NCI-H2081 (cell line): ENCODE measurements at places on chromosomes 7 and 10.

- no peak for DNase-seq
Observed at GRCh38 chr10:29610876-29611647, 23.7 kb downstream of the SVIL start.

- no peak for DNase-seq
Observed at GRCh38 chr7:42671627-42672026, 240.2 kb downstream of the C7orf25 start.

DNA sequence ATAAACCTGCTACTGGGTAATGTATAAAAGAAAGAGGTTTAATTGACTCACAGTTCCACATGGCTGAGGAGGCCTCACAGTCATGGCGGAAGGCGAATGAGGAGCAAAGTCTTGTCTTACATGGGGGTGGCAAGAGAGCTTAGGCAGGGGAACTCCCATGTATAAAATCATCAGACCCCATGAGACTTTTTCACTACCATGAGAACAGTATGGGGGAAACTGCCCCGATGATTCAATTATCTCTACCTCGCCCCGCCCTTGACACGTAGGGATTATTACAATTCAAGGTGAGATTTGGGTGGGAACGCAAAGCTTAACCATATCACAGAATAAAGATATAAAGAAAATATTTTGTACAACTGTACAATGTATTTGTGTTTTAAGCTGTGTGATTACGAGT lies 39.4 kb upstream of the PLCE1 start:
- DNase-seq = no peak

DNA sequence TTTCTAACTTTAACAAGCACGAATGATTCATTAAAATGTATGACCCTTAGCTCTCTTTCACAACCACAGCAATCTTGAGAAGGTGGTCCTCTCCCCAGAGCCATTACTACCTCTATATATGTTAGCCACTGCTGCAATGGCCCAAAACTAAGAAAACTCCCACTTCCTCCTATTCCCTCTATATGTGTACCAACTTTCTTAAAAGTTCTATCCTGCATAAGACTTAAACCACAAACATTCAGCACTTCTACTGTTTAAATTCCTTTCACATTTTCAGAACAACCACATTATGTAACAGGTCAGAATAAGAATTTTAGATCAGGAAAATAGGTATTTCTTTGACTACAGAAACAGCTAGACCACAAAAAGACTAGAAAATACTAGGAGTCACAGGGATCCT lies 36.2 kb downstream of the WASL start:
- no peak for DNase-seq

- no peak for DNase-seq
Observed at GRCh38 chr10:130570074-130570473, 433.9 kb downstream of the GLRX3 start.

DNA sequence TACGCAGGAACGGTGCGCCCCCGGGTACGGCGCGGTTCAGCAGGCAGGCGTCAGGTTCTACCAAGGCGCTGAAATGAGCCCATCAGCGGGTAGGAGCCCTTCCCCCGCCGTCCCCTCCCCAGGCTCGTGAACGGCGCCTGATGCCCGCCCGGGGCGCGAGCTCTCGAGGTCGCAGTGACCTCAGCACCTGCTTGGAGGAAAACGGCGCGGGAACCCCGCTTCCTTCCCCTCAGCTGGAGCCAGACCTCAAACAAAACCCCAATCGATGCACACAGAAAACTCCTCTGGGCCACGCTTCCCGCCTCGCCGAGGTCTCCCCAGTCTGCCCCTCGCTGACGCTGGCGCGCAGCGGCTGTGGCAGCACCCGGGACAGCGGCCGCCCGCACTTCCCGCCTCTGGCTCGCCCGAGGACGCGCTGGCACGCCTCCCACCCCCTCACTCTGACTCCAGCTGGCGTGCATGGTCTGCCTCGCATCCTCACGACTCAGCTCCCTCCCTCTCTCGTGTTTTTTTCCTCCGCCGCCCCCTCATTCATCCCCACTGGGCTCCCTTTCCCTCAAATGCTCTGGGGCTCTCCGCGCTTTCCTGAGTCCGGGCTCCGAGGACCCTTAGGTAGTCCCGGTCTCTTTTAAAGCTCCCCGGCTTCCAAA lies 514 bp upstream of the GAD2 start:
- peak; percentile 80 for DNase-seq

GRCh38 chr7:14424675-14425074 lies 435.2 kb upstream of the ETV1 start:
- no peak for DNase-seq

DNA sequence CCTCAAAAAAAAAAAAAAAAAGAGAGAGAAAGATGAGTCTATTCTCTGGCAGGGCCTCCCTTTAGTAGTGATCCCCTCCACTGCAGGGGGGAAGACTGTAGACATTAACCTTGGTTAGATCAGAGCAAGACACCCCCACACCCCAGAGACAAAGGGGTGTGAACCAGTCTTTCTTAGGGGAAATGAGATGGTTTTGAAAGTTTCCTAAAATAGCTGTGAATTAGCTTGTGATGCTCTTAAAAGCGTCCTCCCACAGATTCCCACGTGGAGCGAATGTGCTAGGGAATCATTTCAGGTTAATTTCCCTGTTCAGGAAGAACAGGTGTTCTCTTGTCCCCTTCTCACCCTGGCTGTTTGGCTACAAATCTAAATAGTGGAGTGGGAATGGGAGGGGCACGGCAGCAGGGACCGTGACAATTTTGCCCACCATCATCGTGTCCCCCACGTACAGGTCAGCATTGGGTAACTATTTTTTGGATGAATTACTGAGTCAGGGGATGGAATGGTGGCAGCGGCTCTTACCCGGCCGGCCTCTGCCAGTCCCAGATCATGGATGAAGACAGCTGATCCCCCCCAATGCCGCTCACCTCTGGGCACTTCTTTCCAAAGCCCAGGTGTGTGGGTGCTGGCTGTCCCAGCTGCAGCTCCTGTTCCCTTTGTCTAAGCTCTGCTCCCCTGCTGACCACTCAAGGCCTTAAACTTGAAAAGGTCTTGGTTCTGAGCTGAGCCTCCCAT lies 152.9 kb downstream of the CCDC3 start:
- no peak for DNase-seq

GRCh38 chr10:130957423-130957822 lies 354.1 kb downstream of the TCERG1L start:
- no peak for DNase-seq

GRCh38 chr10:88702848-88703597 lies 3.0 kb upstream of the LIPK start:
- DNase-seq = peak; percentile 79

DNA sequence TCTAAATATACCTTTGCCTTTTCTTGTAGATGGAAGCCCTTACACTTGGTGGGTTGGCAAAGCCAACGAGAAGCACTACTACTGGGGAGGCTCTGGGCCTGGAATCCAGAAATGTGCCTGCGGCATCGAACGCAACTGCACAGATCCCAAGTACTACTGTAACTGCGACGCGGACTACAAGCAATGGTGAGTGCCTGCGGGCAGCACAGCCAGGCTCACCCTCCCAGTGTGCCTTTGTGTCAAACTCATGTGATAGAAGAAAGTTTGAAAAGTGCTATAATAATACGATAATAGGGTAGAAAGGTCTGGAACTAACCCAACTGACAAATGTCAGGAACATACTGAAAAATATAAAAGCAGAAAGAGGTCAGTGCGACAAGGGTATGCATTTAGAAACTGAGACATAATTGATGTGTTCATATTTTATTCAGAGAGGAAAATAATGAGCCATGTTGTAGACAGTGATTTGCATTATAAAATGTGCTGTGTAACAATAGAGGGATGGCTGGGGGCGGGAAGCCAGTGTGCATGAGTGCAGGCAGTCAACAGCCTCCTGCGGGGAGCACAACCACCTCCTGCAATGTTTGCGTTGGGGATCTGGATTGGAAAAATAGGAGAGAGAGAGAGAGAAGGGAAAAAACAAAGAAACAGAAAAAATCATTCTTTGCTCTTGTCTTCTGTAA lies 686.9 kb upstream of the C7orf33 start:
- DNase-seq = peak; percentile 72

DNA sequence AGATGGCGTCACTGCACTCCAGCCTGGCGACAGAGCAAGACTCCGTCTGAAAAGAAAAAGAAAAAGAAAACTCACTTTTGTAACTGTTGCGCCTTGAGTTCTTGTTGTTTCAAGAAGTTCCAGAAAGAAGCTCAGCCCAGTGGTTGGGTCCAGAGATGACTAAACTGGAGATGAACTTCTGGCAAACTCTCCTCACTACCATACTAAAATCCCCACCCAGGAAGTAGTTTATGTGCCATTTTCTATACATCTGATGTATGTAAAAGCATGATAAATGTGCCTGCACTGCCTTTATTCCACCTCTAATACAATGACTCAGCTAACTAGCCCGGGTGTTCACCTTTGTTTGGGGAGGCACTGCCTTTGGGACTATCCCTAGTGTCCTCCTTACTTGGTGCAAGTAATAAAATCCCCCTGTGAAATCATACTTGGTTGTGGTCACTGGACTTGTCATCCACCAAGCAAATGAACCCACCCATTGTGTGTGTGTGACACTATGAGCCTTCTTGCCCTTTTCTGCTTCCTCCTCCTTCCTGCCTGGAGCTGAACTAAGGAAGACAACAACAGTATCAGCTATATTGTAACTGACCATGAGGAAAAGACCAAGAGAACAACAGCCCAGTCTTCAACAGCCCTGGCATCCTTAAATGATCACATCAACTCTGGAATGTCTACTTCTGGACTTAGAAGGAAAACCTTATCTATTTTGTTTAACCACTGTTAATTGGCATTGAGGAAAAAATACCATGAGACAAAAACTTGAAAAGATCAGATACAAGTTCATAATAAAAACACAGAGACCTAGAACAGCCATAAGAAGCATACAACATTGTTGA lies 33.6 kb downstream of the JMJD1C start:
- DNase-seq = no peak

DNA sequence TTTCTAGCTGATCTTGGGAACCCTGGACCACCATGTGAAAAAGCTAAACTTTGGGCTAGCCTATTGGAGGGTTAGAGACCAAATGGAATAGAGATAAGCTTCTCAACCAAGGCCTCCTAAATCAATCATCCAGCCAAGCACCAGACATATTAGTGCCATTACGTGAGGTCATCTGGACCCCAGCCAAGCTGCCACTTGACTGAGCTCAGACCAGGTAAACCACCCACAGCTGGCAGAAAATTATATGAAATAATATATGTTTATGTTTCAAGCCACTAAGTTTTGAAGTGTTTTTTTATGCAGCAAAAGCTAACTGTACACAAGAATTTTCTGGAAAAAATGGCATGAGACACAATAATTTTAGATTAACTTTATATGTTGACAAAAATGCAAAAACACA lies 82.6 kb upstream of the PCGF5 start:
- peak; percentile 15 for DNase-seq

DNA sequence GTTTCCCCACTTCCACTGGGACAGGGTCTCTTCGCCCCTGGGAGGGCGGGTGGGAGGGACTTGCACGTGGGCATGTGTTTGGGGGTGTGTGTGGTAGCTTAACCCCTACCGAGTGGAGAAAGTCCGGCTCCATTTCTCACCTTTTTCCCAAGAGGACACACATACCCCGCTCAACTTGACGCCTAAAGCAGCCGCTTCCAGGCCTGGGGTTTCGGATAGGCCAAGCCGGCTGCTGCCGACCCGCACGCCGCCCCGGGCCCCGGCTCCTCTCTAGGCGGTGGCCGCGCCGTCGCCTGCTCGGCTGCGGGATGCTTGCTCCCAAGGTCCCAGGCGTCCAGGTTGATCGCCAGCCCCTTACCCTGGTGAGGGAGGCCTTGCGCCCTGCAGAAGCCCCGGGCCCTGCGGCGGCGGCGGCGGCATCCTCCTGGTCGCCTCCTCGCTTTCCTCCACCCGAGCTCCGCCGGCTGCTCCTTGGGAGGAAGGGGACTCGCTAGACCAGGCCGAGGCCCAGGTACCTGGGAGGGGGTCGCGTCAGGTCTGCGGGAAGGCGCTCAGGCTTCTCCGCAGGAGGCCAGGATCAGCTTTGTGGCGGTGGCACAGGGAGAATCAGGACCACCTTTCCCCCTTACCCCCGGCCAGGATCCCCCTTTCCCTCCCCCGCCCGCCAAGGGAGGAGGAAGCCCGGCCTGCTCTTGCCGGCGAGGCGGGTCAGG lies 3.2 kb upstream of the GATA3 start:
- DNase-seq = no peak

- DNase-seq = no peak
Observed at GRCh38 chr10:27949528-27950241, 49.2 kb downstream of the ODAD2 start.

- DNase-seq = no peak
Observed at GRCh38 chr10:126948355-126949160, 43.3 kb downstream of the DOCK1 start.

- DNase-seq = no peak
Observed at GRCh38 chr7:31304446-31304845, 36.1 kb downstream of the NEUROD6 start.

DNA sequence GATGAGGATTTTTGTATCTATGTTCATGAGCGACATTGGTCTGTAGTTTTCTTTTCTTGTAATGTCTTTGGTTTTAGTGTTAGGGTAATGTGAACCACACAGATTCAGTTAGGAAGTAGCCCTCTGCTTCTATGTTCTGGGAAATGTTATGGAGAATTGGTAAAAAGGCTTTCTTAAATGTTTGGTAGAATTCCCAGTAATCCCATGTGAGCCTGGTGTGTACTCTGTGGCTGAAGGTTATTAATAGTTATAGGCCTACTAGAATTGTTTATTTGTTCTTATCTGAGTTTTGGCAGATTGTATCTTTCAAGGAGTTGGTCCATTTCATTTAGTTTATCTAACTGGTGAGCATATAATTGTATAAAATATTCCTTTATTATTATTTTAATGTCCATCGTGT lies 484.6 kb upstream of the GHITM start:
- no peak for DNase-seq

DNA sequence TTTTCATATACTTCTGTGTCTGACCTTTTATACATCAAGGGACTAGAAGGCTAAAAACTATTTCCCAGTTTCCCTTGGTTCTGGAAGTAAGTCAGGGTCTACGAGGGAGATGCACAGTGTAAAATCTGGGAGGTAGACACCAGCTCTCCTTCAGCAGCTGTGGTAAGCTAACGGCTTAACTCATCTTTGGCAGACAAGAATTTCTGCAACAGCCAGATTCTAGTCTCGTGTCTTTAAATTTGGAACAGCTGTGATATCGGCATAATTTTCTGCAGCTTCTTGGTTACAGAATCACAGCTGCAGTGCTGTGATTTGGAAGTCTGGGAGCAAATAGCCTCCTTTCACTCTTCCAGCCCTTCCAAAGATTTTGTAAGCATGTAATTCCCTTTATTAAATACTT lies 37.4 kb upstream of the ABCB4 start:
- DNase-seq = no peak

- DNase-seq = no peak
Observed at GRCh38 chr7:3042861-3043489, 692 bp downstream of the CARD11 start.

DNA sequence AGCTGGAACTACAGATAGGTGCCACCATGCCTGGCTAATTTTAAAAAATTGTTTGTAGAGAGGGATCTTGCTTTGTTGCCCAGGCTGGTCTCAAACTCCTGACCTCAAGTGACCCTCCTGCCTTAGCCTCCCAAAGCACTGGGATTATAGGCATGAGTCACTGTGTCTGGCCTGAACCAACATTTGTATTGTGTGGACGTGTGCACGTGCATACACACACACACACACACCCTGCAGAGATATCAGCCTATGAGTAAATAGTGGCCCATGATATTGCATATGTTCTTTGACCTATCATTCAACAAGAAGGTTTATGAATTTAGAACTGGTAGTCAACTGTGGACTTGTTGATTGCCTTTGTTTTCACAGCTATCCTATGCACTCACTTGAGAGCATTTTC lies 161.6 kb downstream of the BAMBI start:
- DNase-seq = no peak
